Dermis blood vessel endothelial cell (primary cell): ENCODE measurements at places on chromosomes 6 and 20. TPM values are rescaled to one million over a fixed set of nuclear protein-coding genes. Genes with fewer than 3 reads are reported as not detected.

Gene KHDC1L
- total RNA-seq = not detected in 2 replicates

Gene POPDC3
- 0.17 TPM in 1 of 2 replicates, not detected in the other for total RNA-seq

Gene MYL9
- 1.9 and 3.7 TPM in 2 replicates for total RNA-seq

Gene DDO
- total RNA-seq = 2.0 and 2.4 TPM in 2 replicates

Gene THEMIS
- total RNA-seq = not detected in 2 replicates

Gene RTEL1
- total RNA-seq = 13.4 and 17.9 TPM in 2 replicates

Gene DLK2
- 0.60 and 0.68 TPM in 2 replicates for total RNA-seq

GRCh38 chr6:25829375-25829774, 2.5 kb downstream of the SLC17A1 start:
- no peak for DNase-seq

DNA sequence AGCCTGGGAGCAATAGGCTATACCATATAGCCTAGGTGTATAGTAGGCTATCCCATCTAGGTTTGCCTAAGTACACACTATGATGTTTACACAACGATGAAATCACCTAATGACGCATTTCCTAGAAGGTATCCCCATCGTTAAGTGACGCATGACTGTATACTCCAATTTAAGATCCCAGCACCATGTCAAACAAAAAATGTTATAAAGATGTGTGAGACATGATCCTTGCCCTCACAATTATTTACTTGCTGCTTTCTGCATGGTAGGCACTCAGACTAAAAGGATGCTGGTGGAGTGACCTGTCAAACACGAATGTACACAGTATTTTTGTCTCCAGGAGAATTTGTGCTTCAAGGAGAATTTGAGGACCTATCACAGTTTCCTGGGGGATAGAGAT, 32.3 kb downstream of the SNAP25 start:
- peak; percentile 5 for DNase-seq

- peak; percentile 5 for DNase-seq
These were observed at the start of gene METTL24 for GRCh38 chr6:110357664-110358552. Gene METTL24, minus strand, starts transcription at chr6:110358349. Its CDS starts 77 bp downstream, at chr6:110358272.

DNA sequence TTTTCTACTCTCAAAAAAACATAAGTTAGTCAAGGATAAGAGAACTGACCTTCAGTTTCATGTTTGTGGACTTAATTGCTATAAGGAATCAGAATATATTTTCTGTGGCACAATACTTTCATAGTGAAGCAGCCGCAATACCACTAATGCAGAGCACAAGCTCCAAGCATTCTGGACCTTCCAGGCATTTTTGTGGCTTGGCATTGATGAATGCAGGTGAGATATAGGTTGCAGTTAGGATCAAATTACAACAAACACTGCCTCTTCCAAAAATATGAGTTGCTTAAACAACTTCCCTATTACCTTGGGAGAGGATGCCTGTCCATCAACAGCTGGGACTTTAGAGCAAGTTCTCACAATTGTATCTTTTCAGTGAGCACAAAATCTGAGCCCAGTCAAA, 162.8 kb upstream of the RSPO3 start:
- DNase-seq = no peak

DNA sequence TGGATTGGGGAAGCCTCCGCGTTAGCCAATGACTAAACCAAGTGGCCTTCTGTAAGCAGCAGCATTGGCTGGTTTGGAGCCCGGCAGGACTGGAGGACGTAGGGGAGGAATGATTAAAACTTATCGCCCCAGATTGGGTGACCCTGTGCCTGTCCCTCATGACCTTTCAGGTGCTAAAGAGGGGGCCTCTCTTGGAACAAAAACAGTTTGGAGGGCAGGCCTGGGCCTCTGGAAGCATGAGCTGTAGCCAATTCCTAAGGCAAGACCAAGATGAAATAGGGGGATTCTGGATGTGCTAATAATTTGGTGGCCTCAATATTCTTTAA, 1.4 kb downstream of the GMPR start:
- peak; percentile 93 for DNase-seq

DNA sequence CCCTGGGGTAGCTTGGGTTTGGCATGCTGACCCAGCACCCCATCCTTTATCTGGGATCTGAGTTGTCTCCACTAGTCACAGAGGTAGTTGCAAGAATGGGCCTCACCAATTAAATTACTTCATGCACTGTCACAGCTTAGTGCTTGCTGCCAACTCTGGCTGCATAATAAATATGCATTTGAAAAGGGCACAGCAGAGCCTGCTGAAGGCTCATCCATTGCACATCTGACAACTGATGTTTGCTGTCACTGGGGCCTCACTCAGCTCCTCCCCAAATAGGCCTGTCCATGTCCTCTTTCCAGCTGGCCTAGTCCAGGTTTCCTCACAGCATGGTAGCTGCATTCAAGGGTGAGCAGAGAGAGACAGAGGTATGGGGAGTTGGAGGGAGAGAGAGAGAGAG, 13.3 kb upstream of the NXT1 start:
- no peak for DNase-seq

GRCh38 chr20:26207237-26207966, 510.7 kb upstream of the ZNF337 start:
- no peak for DNase-seq

GRCh38 chr6:147448775-147449174, 59.7 kb upstream of the SAMD5 start:
- no peak for DNase-seq

DNA sequence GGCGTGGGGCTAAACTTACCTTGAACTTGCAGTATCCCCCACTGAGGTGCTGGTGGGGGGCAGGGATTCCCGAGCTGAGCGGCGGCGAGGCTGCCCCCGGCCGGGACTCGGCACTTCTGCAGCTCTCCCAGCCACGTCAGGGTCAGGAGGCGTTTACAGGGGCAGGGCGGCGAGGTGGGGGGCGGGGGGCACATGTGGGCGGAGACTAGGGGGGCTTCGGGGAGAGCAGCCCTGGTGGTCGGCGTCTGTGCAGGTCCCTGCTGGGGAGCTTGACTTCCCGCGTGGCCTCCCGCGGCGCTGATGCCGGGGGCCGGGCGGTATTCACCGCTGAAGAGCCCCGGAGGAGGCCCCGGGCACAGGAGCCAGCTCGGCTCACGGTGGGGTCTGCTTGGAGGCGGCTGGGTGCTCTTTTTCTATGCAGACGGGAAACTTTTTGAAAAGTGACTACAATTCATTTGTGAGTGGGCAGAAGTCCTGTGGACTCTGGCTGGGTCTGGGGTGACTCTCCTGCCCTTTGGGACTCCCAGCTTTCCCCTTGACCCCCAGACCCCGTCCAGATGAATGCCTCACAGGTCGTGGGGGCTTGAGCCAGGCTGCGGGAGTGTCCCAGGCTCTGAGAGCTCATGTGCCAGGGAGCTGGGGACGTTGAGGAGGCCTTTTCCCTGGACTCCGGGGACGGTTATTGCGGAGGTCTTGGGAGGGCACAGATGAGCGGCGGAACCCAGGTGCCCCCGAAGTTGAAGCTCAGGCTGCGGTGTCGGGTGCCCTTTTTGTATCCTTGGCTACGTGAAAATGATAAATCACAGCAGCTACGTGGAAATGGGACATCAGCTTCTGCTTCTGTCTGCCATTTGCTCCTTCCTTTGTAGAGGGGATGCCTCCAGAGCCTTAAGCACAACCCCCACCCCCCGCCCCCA, 75.9 kb upstream of the GATA5 start:
- no peak for DNase-seq

- no peak for DNase-seq
These were observed 54.5 kb upstream of the DACT2 start for GRCh38 chr6:168374051-168374502.

DNA sequence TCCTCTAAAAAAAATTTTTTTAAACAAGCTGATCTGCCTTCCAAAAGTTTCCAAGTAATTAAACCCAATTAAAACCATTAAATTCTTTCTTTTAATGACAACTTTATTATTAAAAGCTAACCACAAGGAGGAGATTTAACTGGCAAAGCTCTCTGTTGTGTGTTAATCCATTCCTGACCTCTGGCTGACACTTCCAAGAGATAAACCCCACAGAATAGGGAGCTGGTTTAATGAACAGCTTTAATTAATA, 230.8 kb downstream of the EYA2 start:
- DNase-seq = no peak

GRCh38 chr6:110340392-110340965, 17.7 kb downstream of the METTL24 start:
- no peak for DNase-seq

- DNase-seq = no peak
These were observed 587.4 kb downstream of the GRIK2 start for GRCh38 chr6:101980924-101981323.

DNA sequence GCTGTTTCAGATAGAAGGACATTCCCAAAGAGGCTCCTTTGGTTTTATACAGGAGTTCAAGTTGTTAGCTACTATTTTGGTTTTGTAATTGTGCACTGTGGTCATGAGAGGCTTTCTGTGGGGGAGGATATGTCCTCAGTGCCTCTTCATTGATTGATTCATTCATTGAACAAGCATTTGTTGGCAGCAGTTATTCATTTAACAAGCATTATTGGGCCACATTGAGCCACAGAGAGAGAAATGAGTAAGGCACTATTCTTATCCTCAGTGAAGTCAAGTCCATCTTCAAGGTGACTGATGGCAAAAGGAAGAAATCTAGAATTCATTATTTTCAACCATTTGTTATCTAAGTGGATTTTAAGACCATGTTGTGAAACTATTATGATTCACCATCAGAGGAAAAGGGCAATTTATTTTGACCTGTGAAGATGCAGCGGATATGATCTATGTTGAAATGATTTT, 697.2 kb upstream of the CITED2 start:
- DNase-seq = peak; percentile 64

DNA sequence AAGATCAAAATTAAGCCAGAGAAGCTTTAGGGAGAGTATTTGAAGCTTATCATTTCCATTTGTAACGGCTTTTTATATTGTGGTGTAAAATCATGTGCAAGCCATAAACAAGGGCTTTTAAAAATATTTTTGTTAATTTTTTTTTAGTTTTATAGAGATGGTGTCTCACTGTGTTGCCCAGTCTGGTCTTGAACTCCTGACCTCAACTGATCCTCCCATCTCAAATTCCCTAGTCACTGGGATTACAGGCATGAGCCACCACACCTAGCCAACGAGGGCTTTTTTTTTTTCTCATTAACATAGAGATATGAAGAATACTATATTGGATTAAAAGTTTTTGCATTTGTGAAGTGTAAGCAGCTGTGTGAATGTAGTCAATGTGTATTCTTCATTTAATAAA, 29.1 kb downstream of the CDKAL1 start:
- DNase-seq = no peak
